ENCODE measurements at places on chromosomes 5 and 9.

DNA sequence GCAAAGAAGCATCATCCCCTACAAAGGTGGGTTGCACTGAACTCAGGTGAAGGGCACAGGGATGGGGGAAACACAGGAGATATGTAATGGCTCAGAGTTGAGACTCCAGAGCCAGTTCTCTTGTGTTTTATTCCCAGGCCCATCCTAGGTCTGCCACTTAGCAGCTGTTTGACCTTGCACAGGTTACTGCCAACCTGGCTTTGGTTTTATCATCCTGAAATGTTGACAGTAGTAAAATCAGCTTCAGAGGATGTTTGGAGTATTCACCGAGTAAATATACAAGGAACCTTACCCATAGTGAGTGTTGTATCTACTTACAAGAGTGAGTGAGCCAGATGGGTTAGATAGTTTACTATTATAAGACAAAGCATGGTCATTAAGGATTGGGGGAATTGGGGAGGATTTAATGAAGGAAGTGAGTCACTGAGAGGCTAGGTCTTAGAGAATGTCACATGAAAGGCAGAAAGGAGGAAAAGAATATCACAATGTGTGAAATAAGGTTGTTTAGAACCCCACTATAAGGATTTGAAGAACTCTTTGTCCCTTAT is 141.3 kb downstream of the MAN2A1 start:
- DNase-seq, result no peak

DNA sequence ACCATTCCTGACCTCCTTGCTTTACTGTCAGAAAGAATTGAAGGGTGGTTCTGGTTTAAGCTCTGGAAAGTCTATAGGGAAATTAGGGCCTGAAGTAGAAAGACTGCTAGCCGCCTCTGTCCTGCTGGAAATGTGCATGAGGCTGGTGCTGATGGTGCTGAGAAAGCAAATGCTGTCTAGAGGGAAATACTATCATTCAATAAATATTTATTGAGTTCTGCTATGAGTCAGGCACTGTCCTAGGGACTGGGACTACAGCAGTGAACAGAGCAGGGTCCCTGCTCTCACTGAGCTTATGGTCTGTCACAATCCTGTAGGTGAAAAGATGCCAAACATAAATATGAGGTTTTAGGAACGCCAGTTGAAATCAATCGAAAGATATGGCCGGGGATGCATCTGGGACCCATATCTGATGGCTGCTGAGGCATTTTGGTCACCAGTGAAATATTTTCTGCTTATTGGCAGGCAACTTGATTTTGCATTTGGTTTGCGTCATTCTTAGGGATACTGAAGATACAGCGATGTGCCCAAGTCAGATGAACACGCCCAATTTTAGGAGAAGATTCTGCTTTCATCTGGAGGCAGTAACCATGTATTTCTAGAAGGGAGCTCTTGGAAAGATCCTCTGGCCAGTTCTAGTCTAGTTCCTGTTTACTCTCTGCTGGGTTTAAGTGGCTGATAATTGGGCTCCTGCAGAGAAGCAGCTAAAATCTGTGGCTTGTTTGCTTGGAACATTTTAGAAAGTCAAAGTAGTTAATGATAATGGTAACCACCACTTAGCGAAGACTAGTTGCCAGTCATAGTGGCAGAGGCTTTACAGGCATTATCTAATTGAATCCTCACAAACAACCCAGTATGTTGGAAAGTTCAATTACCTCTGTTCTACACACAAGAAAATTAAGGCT is 73.3 kb downstream of the INSYN2B start:
- no peak for DNase-seq

DNA sequence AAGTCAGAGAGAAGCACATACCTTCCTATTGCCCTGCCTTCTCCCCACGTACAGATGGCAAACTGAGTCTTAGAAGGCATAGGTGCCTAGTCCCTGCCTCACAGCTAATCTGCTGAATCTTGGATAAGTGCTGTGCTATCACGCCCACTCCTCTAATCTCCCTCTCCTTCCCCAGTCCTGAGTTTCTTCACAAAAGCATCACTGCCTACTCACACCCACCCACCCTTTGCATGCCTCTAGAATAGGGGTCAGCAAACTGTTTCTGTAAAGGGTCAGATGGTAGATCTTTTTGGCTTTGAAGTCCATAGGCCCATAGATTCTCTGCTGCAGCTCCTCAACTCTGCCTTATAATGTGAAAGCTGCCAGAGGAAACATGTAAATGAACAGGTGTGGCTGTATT is 23.2 kb upstream of the JADE2 start:
- DNase-seq, result no peak

- DNase-seq, result peak; percentile 1
Observed at GRCh38 chr5:40321514-40321913, 358.2 kb upstream of the PTGER4 start.

DNA sequence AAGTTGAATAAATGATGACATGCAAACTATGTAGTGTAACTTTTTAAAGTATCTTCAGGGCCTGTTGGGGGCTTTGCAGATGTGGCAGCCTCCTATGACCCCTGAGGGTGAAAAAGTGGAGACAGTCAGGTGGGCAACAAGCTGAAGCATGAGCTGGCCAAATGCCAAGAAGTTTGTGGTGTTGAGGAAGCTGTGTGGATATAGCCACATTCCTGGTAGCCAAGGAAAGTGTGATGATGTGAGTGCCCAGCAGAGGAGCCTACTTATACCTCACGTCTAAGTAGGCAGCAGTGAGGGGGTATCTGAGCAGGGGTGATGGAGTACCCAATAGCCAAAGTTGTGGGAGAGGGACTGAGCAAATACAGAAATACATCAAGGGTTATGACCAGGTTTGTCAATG is 621.2 kb upstream of the CDH6 start:
- no peak for DNase-seq

- no peak for DNase-seq
Observed at GRCh38 chr5:174430940-174431339, 293.4 kb upstream of the MSX2 start.

DNA sequence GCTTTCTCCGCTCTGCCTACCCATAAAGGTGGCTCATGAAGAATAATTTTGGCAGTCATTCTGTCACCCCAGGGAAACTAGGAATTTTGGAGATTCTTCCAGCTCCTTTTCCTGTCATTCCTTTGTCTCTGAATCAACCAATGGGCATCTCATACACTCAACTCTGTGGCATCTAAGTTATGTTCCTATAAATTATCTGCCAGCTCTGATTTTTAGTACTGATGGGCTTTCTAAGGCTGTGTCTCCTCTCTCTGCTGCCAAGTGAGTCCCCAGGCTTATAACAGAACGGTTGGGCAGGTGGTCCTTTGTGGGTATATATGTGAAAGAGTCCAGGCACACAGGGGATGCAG is 226.8 kb downstream of the NMUR2 start:
- no peak for DNase-seq

DNA sequence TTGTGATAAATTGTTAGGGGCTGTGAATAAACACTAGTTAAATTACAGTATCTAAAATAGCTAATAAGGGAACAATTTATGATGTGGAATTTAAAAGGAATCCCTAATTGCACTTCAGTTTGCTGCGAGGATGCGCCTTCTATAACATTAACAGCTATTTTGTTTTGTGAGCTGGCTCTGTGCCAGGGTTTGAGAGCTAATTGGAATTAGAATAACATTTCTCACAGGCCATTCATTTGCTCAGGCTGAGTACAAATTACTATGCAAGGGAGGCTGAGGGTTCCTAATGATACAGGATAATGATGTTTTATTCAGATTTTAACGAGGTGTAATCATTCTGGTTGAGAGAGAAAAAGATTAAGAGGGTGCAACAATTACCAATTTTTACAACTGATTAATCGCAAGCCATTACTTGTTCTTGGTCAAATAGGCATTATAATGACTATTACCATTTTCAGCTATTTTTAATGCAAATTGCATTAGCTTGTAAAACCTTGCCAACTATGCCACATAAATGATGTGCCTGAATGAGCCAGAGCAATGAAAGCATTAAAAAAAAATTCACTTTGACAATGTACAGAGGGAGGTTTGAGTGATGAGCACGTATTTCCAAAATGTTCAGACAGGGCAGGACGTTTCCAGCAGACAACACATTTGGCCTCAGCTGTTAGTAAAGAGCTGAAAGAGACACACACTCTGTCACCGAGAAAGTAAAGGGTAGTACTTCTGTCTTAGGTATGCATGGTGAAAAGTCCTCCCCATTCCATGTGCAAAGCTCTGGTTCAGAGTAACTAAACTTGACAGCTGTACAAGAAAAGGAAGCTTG is 576.5 kb downstream of the TLE1 start:
- DNase-seq, result no peak

DNA sequence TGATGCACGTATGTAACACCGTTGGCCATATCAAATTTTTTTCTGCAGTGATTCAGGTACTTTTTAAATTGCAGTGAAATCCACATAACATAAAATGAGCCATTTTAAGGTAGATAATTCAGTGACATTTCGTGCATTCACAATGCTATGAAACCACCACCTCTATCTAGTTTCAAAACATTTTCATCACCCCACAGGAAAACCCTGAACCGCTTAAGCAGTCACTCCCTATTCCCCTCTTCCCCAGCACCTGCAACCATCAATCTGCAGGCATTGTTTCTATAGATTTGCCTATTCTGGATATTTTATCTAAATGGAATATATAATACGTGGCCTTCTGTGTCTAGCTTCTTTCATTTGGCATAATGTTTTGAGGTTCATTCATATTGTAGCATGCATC is 79.2 kb downstream of the BOD1 start:
- DNase-seq, result no peak

DNA sequence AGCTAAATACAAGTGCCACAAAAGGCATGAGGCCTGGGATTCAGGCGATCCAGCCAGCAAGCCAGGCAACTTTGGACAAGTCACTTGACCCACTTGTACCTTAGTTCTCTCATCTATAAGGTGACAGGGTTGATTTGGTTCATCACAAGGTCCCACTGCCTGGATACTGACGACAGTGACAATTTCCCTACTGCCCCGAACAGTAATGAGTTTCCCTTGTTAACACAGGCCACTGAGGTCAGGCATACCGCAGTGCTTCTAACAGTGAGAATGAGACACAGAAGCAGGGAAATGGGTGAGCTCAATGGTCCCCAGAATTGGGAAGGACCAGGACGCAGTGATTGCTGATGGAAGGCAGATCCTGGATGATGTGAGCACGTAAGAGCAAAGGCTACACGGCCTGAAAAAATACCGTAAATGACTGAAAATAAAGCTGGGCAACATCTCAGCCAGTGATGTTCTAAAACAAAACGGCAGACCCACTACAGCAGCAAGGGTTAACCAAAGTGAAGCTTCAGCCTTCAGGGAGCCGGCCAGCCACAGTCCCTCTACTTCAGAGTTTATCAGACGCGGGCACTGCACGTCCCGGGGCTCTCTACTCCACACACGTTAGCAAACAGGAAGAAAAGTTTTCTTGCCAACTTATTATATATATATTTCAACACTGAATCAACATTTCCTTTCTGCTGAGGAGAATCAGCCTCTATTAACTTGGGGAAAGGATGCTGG is 846 bp downstream of the MGAT1 start:
- no peak for DNase-seq

DNA sequence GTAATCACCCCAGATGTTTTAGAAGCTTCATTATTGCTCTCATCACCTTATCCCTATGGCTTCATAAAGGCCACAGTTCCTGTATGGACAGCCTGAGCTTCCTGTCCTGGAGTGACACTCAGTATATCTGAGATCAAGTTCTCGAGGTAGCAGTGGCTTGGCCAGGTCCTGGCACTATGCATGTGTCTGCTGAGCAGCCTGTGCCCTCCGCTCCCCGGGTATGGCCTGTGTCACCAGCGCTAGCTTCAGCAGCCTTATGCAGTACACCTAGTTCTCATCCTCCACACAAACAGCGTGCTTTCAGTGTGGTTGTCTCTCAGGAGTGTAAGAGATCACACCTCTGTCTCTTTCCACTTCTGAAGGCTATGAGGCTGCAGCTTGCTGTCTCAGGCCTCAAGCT is 514.7 kb downstream of the DIRAS2 start:
- no peak for DNase-seq

DNA sequence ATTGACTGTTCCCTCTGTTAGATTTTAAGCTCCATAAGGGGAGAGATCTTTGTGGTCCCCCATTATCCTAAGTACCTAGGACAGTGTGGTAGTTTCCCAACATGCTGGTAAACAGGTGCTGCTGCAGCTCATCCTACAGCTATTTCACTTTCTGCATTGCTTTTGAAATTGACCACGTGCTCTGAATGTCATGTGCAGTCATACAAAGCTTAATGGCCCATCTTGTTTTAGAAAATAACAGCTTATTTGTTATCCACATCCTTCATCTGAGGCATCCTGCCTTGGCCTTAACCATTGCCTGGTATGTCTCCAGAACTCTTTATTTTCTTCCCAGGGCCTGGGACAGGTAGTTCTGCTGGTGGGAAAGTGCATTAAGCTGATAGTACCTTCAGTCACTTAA is 14.7 kb downstream of the PIK3R1 start:
- DNase-seq, result no peak

- DNase-seq, result no peak
Observed at GRCh38 chr5:42912184-42912798, 100.6 kb upstream of the SELENOP start.
